ENCODE measurements at places on chromosomes 6 and 20. TPM values are rescaled to one million over a fixed set of nuclear protein-coding genes. Genes with fewer than 3 reads are reported as not detected.
A peak's percentile ranks its signal among the peaks of the same experiment; 100 is the strongest.

GRCh38 chr6:41922154-41922553 lies 855 bp downstream of the BYSL start:
- DNase-seq, result no peak

GRCh38 chr6:133817460-133818047 lies 71.4 kb upstream of the TCF21 start:
- no peak for DNase-seq

The SS18L1 gene
- polyA plus RNA-seq, result 16.3 TPM

DNA sequence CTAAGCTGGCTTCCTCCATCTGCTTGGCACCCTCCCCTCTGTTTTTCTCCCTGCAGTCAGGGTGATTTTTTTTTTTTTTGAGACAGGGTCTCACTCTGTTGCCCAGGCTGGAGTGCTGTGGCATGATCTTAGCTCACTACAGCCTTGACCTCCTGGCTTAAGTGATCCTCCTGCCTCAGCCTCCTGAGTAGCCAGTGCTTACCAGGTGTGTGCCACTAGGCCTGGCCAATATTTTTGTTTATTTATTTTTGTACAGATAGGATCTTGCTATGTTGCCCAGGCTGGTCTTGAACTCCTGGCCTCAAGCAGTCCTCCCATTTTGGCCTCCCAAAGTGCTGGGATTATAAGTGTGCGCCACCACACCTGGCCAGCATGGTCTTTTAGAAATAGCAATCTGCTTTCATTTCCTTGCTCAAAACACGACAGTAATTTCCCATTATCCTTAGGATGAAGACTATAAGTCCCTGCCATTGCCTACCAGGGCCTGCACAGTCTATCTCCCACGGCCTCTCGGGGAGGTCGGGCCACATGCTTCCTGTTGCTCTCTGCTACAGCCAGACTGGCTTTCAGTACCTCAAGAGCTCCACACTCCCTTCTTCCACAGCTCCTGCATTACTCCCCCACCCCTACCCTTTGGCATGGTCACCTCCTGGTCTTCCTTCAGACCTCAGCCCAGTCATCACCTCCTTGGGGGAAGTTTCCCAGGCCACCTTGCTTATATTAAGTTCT lies 11.1 kb upstream of the CD164 start:
- DNase-seq, result no peak

The TPMT gene
- 29.5 TPM for polyA plus RNA-seq

GRCh38 chr6:163764565-163764964 lies 350.0 kb downstream of the QKI start:
- no peak for DNase-seq

The DZANK1 gene
- polyA plus RNA-seq, result 6.8 TPM

The CCM2L gene
- polyA plus RNA-seq, result 6.4 TPM

The RFX6 gene
- polyA plus RNA-seq, result 0.07 TPM

DNA sequence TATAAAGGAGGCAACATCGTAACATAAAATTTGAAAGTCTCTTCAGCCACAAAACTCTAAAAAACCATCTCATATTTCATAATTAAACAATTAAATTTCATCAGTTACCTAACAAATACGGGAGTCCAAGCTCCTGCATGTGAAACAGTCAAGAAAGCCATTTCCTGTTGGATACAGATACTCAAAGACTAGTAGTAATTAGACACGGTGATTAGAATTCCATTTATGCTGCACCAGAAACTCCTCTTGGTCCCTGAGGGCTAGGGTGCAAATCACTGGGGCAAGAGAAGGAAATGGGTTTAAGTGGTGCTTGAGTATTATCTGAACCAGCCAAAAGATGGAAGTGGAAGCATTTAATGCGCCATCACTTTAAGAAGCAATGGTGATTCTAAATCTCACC lies 27.4 kb downstream of the TRAM2 start:
- no peak for DNase-seq

- DNase-seq, result no peak
Measured at GRCh38 chr6:89298680-89299465, 16.2 kb downstream of the GABRR2 start.

The CDH4 gene
- 6.8 TPM for polyA plus RNA-seq

DNA sequence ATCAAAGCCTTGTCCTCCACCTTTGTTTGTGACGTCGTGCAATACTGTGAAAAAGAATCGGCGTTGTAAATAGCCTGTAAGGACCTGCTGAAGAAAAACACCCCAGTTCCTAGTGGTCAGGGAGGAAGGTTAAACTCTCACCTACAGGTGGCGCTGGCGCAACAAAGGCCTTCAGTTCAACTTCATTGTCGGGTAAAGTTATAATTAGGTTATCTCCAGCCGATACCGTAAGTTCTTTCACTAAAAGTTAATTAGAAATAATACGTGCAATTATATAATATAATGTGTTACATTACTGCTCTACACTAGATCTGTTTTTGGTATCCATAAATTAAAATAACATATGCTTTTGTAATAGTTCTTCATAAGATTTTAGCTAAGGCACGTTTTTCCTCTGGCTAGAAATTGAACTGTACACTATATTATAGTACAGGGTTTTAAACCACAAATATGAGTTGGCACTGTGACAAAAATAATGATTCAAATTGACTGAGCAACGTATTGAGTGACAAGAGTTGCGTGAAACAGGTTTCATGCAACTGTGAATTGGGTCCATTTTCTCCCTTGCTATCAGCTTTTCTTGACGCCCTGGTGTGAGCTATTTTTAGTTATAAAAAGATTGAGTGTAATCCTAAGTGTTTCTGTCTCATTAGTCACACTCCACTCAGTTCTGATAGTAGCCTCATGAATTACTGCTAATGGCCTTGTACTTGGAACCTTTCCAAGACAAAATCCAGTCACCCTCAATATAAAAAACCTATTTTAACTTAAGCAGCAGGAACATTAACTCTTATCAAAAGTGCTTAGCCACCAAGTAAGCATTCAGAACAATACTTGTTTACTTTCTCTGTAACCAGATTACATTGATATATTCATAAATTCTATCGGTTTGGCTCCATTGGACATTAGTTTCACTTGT lies 62.3 kb downstream of the KIAA0319 start:
- DNase-seq, result peak; percentile 51

DNA sequence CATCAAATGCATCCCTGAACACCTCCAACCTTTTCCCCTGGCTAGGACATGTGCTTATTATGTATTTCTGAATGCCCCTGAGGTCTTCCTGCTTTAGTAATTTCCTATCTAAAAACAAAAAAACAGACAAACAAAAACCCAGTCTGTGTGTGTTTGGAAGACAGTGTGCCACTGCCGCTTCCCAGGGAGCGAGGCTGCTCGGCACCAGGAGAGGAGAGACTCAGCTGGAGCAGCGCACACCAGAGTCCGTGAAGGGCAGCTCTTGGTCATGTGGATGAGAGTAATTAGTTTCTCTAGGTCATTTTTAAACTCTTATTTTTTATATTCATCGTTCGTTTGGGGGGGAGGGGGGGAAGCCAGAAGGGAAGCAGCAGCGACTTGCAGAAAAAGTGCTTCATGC lies 10.0 kb upstream of the ANKRD60 start:
- no peak for DNase-seq

The SAPCD1 gene
- 6.0 TPM for polyA plus RNA-seq

The AKAP12 gene
- 157 TPM for polyA plus RNA-seq

GRCh38 chr6:158767709-158768108 lies 51.5 kb downstream of the EZR start:
- no peak for DNase-seq

The UBE3D gene
- polyA plus RNA-seq, result 9.2 TPM

DNA sequence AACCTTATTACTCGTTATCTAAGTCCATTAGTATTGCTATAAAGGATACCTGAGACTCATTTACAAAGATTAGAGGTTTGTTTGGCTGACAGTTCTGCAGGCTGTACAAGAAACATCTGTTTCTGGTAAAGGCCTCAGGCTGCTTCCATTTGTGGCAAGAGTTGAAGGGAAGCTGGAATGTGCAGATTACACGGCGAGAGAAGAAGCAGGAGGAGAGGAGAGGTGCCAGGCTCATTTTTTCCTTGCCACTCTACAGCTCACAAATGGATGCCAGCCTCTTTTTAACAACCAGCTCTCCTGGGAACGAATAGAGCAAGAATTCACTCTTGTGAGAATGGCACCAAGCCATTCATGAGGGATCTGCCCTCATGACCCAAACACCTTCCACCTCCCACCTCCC lies 14.7 kb downstream of the CAP2 start:
- DNase-seq, result no peak

The KCNQ5 gene
- 0.20 TPM for polyA plus RNA-seq

DNA sequence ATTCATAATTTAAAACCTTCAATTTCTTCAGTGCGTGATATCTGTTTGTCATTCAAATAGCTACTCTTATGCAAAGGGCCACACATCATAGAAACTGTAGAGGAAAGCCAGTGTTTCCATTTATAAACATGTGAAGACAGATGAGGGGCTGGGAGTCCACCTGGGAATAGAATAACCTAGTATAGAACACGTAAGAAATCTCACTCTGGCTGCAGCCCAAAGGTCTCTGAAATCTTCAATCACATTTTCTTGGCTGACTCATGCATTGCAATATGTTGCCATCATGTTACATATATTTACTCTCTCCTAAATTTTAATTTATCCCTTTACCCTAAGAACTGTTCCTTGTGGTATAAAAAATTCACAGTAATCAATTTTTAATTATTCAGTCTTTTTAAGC lies 123.2 kb downstream of the ELOVL4 start:
- no peak for DNase-seq

The C6orf58 gene
- polyA plus RNA-seq, result 0.82 TPM

- DNase-seq, result no peak
Measured at GRCh38 chr6:114892211-114892610, 549.4 kb upstream of the HS3ST5 start.

DNA sequence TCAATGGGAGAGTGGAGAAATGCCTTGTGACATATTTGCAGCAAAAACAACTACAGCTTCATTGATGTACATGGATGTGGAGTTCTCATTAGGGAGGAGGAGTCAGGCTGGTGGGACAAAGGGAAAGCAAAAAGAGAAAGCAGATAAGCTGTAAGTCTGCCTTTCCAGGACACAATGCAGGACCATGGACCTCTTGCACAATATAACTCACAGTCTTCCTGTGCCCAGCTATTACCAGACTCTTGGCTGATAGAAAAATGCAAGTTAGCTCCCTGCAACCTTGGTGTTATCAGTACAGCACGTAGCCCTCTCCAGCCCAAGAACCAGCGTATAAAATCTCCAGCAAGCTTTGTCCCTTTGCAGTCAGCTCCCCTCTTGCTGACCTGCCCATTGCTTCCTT lies 232.3 kb downstream of the NFATC2 start:
- DNase-seq, result no peak

DNA sequence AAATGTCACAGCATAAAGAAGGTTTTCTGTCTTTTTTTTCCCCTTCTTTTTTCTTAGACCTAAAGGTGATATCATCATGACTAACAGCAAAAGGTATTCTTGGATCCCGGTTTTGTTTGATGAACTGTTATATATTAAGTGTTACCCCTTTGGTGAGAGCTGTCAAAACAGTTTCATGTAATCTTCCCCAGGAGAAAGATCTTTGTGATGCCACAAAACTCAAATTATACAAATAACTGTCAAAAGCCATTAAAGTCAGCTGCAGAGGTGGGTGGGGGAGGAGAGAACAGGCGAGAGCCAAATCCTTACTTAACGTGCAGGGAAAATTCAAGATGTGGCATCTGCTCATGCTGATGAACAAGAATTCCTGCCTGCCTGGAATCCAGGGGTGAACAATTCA lies 258.2 kb downstream of the BMP7 start:
- no peak for DNase-seq

DNA sequence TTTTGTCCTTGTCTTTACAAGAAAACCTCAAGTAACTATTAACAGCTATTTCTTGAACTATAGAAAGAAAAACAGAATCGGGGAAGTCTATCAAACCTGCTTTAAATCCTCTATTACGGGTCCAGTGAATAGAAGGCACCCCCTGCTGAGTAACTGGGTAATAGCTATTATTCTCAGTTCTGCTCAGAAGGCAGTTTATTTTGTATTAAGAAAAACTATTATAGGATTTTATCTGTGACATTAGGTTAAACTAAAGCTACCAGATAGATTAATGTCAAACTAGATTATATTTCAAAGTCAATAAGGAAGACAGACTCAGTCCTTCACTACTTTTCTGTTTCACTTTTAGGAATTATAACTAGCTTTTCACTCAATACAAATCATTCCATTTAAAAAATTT lies 93.7 kb downstream of the DST start:
- DNase-seq, result no peak

The IL17F gene
- 0.28 TPM for polyA plus RNA-seq

The CRISP3 gene
- polyA plus RNA-seq, result 0.55 TPM

The SLC12A5 gene
- polyA plus RNA-seq, result 1.2 TPM

DNA sequence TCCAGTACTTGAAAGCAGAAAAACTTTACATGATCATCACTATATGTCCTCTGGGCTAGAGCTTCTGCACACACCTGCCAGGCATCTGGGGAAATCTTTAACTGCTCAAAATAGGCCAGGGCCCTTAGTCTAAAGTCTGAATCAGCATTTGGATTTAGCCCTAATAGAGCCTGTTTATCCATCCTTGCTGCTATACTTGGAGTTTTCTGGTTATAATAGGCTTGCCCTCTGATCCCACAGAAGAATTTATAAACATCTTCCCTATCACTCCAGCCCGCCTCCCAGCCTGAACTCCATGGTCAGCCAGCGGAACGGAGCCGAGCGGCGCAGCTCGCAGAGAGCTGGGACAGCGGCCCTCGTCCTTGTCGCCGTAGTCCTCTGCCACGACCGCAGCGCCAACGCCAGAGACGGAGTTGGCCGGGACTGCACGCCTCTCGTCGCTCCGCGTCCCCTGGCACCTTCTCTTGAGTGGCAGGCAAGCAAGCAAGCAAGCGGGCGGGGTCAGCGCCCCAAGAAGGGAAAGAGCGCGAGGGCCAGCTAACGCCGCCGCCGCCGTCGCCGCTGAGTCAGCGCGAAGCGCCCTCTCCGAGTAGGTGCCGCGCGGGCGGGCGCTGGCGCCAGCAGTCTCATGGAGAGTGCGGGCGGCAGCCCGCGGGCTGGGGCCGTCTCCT lies 25.4 kb upstream of the ASIP start:
- no peak for DNase-seq

DNA sequence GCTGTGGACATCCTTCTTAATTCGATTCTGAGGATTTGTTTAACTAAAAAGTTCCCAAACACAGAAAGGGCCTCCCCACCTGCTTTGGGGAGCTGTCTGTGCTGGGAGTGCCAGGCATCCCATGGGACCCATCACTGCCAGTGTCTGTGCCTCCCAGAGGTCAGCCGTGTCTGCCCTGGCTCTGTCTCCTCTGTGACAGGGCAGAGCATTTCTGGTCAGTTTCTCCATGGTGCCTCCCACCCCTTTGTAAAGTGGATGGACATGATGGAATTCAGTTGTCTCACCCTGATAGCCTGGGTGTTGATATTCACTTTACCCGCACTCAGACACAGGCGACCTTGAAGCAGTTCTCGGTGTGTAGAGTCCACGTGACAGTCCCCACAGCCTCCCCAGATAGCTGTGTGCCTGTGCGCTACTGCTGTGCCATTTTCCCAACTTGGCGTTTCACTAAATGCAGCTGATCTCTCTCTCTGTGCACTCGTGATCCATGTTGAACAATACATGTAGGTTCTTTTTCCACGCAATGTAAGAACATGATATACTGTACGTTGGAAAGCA lies 70.5 kb downstream of the CDS2 start:
- no peak for DNase-seq

- DNase-seq, result no peak
Measured at GRCh38 chr6:147643341-147644200, 135.1 kb downstream of the SAMD5 start.
